Stimulated activated CD4-positive, alpha-beta T cell treated with anti-CD3 and anti-CD28 coated beads, Interleukin-2, amount 100 ng/mL, for 24 hours (primary cell): ENCODE measurements at places on chromosomes 2 and 18.
A peak's percentile ranks its signal among the peaks of the same experiment; 100 is the strongest.

- DNase-seq = no peak
Observed at GRCh38 chr2:43367012-43367782, 140.8 kb upstream of the ZFP36L2 start.

GRCh38 chr2:240913810-240914644 is 7.9 kb downstream of the CROCC2 start:
- peak; percentile 71 for DNase-seq

DNA sequence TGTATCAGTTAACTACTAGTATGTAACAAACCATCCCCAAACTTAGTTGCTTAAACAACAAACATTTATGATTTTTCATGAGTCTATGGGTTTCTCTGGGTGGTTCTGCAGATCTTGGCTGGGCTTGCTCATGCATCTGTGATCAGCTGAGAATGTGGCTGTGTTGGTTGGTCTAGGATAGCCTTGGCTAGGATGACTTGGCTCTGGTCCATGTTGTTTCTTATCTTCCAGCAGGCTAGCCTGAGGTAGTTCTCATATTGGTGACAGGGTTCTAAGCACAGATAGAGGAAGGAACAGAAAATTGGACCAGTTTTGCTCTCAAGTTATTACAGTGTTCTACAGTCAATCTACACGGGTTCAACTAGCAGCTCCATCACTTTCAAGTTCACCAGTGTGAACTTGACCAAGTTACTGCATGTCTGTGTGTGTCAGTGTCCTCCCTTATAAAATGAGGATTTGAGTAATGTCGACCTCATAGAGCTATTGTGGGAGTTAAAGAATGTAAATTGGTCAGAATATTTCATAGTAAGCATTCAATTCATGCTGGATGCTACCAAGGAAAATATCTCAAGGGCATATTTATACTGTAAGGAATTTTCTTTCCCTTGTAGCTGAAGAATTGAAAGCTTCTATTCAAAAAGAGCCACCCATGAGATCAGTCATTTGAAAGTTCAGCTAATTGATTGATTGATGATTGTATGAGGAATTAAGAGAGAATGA is 65.3 kb downstream of the MYO3B start:
- no peak for DNase-seq

DNA sequence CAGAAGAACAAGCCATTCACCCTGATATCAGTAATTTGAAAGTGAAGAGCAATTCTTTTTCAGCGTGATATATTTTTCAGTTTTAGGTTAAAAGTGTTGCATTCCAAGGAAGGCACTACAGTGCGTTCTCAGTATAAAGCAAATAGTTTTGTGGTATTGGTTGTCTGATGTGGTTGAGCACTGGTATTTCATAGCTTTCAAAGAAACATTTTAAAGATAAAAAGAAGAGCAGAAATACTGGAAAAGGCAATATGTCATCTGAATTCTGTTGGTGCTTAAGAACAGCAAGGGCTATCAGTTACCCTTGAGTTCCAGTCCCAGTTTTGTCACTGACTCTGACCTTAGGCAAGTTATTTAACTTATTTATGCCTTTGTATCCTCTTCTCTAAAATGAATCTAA is 191.6 kb downstream of the BABAM2 start:
- DNase-seq = no peak
